Central memory CD8-positive, alpha-beta T cell (primary cell): ENCODE measurements at places on chromosomes 7 and 10.

DNA sequence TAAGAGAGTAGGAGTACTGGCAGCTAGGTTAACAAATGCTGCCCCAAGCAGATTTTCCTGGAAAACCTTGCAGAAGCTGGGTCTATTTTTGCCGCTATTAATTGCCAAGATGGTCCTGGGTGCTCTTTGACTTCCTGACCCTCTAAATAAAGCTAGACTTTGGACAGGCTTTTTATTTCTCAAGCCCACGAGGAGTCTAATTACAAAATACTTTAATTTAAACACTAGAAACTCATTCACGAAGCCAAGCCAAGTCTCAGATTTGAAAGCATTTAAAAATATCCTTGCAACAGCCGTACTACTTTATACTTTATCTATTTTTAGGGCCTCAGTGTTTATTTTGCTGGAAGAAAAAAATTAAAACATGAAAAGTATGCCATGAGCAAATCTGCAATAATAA, 45.1 kb downstream of the TMEM26 start:
- DNase-seq = no peak

GRCh38 chr10:104574427-104574826, 66.7 kb upstream of the SORCS3 start:
- DNase-seq = no peak

- DNase-seq = no peak
These were observed 39.7 kb upstream of the ZNF32 start for GRCh38 chr10:43688348-43688892.

GRCh38 chr10:6002809-6003510, 25.6 kb upstream of the IL15RA start:
- DNase-seq = no peak

DNA sequence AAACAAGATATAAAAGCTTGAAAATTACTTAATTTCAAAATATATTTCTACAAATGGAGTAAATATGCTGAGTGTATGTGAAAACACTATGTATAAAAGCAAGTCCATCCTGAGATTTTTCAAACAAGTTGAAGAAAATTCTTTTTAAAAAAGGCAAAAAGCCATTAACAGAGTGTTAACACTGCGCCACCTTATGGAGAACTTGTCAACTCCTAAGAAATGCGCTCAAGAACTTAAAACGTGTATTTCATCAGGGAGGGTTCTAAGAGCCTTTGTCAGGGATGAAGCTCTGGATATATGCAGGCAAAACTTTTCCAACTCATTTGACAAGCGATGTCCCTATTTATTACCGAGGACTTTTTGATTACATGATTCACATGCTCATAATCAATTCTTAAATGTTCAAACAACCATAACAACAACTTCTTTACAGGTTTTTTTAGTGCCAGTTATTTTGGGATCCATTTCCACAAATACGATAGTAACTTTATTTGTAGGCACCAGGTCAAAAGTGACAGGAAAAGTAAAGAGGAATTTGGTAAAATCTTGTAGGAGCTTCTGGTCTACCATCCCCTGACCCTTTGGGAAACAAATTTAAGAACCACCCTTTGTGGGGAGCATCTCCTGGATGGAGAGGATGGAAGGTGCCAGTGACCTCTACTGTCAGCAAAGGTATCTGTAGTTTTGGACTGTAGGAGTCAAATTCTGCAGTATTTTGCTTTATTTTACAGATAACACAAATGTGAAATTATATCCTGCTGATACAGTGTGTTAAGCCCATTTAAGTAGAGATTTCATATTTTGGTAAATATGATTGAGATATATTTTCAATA, 23.2 kb downstream of the CALCR start:
- no peak for DNase-seq

GRCh38 chr10:51815723-51816122, 116.3 kb upstream of the CSTF2T start:
- no peak for DNase-seq

- DNase-seq = no peak
These were observed 110.6 kb downstream of the OAT start for GRCh38 chr10:124308056-124308645.
